Smooth muscle cell of the umbilical artery (primary cell): ENCODE measurements at places on chromosomes 6 and 20. TPM values are rescaled to one million over a fixed set of nuclear protein-coding genes. Genes with fewer than 3 reads are reported as not detected.

The SIRPD gene
- not detected in 2 replicates for total RNA-seq

The SCUBE3 gene
- total RNA-seq, result 4.2 and 5.0 TPM in 2 replicates

The ZNF831 gene
- not detected in 2 replicates for total RNA-seq

The NKX2-2 gene
- total RNA-seq, result not detected in 2 replicates

The GPX5 gene
- total RNA-seq, result not detected in 2 replicates

The SUN5 gene
- not detected in 2 replicates for total RNA-seq

The ELOVL2 gene
- total RNA-seq, result 0.65 and 0.89 TPM in 2 replicates

The PRDM13 gene
- not detected in 2 replicates for total RNA-seq

The ITPA gene
- total RNA-seq, result 16.6 and 19.3 TPM in 2 replicates

The RRAGD gene
- total RNA-seq, result 0.37 and 0.59 TPM in 2 replicates

The CCDC28A gene
- total RNA-seq, result 9.1 and 11.0 TPM in 2 replicates

The SEMG1 gene
- total RNA-seq, result not detected in 2 replicates

The SIRPB2 gene
- not detected in 2 replicates for total RNA-seq

The SGK2 gene
- total RNA-seq, result under 0.01 and 0.74 TPM in 2 replicates

The FAM83B gene
- 0.09 TPM in 1 of 2 replicates, not detected in the other for total RNA-seq

The NRN1 gene
- total RNA-seq, result 0.30 and 1.6 TPM in 2 replicates
